ENCODE measurements at places on chromosomes 13 and 19.

DNA sequence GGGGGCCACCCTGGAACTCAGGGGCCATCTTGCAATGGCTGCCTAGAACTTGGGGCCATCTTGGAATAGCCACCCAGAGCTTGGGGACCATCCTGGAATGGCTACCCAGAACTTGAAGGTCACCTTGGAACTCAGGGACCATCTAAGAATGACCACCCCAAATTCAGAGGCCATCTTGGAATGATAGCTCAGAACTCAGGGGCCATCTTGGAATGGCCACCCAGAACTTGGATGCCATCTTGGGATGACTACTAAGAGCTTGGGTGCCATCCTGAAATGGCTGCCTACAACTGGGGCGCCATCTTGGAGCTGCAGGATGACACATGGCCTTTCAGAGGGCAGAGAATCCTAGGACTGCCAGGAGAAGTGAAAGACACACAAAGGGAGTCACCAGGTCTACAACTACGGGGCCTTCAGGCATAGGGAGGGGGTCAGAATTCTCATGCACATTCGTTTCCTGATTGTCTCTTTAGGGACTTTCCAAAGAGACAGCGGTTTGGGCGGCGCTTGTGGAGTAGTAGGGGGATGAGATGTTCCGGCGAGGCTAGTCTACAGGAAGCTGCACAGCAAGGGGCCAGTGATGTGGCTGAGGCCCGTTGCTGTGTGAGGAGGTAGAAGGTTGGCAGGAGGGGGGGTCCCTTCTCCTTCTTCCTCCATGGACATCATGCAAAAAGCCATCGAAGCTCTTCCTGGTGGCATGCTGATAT lies 125.0 kb downstream of the IER2 start:
- no peak for DNase-seq

DNA sequence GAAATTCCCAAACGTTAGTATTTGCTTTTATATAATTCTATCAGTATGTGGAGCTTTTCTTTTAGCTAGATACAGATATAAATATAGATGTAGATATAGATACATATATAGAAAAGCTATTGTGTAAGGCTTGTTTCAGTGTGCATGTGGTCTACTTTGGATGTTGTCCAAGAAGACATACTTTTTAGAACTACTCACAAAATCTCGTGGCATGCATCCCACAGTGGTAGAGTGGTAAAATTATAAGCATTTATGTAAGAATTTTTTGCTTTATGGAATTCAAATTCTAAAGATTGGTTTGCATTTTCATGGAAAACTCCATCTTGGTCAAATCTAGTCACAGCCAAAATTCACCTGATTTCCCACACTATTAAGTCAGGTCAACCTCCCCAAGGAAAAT lies 880.4 kb downstream of the EFNB2 start:
- DNase-seq: no peak

DNA sequence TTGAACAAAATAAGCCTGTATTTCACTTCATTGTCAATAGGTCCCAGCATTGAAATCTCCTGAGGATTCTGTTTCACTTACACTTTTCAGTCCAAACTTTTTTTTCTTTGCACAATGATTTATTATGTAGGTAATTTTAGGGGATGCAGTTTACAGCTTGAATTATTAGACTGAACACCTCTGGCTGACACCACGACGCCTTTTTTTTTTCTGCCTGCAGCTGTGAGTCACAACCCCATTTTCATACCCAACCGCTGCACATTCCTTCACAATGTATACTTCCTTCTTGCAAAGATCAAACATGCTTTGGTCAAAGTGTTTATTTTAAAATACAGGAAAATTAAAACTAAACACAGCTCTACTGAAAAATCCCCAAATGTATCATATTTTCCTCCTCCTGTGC lies 11.4 kb downstream of the ZIC2 start:
- no peak for DNase-seq

DNA sequence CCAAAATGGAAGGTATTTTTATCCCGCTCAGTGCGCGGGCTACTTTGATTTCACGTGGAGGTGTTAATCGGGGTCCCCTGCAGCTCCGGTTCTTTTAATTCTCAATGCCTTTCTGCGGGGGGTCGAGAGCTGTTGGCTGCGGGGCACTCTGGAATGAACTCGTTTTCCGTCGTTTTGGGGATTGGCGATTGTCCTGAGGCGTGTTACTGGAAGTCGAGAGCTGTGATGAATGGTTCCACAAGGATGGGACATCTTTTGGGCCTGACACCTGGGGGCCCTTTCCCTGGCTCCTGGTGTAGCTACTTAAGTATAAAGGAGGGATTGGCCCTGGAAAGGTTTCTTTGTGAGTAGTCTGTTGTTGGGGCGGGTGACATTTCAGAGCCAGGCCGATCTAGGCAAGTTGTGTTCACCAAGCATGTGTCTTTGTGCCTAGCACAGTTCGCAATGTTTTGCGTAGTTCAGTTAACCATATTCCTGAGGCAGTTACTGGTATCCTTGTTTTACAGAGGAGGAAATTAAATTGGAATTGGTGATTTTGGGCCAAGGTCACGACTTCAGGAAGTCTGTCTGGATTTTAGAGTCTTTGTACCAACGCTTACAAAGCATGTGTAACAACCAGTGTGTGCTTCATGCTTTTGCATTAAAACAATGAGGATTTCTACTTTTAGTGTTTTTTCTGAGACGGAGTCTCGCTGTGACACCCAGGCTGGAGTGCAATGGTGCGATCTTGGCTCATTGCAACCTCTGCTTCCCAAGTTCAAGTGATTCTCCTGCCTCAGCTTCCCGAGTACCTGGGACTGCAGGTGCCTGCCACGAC lies 846 bp downstream of the RPL13A start:
- no peak for DNase-seq

Measured in common myeloid progenitor, CD34-positive (primary cell).